ENCODE measurements at places on chromosomes 3 and 15.

GRCh38 chr3:181955566-181955965 lies 243.8 kb downstream of the SOX2 start:
- DNase-seq = no peak

DNA sequence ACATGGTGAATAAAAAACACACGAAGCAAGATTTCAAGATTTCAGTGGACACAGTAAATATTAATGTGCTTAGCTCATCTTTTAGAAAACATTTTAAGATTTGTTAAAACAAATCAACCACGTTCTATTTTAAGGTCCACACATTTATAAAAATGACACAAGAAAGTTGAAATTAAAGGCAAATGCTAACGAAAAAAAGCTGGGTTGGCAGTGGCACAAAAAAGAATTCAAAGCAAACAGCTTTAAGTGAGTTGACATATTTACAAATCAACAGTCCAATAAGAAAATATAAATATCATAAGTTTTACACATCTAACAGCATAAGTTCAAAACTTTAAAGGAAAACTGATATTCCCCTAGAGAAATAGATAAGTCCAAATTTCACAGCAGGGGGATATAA lies 430.4 kb upstream of the CCDC54 start:
- DNase-seq = no peak

DNA sequence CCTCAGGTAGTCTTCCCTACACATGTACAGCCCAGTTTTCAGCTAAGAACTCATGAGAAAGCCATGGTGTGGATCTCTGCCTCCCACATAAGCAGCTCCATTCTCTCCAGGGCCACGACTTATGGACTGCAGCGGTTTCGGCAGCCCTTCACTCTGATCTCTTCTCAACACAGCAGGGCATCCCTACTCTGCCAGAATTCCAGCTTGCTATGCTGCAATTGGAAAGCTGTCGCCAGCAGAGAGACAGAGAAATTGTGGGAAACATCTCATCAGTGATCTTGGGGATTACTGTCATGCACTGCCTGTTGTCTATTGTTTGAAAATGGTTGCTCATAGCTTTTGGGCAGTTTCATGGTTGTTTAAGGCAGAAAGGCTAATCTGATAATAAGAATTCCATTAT lies 11.9 kb upstream of the BLM start:
- no peak for DNase-seq

- no peak for DNase-seq
These were observed 66.1 kb downstream of the SLC30A4 start for GRCh38 chr15:45456212-45457106.

- no peak for DNase-seq
These were observed 152.9 kb upstream of the SOX2 start for GRCh38 chr3:181558870-181559269.

GRCh38 chr3:161905520-161906132 lies 409.0 kb downstream of the OTOL1 start:
- DNase-seq = no peak
